GM04504 (cell line): ENCODE measurements at places on chromosomes 12 and 14.

- DNase-seq: no peak
Observed at GRCh38 chr12:49347311-49348193, 864 bp downstream of the DNAJC22 start.

GRCh38 chr12:91099341-91099740 is 12.0 kb downstream of the LUM start:
- no peak for DNase-seq

DNA sequence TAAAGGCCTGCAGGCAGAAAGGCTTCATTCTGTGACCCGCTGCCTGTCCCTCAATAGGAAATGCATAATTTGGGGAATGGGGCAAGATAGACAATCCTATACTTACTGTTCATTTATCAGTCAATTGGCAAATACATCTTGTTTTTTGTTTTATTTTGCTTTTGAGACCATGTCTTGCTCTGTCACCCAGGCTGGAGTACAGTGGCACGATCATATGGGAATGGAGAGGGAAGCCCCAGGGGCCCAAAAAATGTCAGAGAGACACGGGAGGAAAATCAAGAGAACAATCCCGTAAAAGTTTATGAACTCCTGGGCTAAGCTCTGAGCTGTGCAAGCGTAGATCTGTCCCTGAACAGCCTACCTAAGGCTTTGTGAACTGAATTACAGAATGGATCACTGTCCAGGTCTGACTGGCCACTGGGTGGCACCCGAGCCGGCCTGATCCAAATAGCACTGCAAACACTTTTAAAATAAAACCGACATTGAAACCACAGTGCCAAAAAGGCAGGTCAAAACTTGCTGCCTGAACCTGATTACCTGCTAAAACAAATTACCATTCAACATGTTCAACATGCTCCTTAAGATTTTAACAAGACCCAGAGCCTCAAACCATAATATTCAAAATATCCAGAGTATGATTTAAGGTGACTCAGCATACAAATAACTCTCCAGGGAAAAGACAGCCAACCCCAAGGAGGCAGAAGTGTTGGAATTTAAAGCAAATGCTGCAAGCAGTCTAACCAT is 11.8 kb downstream of the COPS7A start:
- peak; percentile 32 for DNase-seq

- DNase-seq: no peak
Observed at GRCh38 chr12:69658203-69658602, 40.9 kb downstream of the BEST3 start.

DNA sequence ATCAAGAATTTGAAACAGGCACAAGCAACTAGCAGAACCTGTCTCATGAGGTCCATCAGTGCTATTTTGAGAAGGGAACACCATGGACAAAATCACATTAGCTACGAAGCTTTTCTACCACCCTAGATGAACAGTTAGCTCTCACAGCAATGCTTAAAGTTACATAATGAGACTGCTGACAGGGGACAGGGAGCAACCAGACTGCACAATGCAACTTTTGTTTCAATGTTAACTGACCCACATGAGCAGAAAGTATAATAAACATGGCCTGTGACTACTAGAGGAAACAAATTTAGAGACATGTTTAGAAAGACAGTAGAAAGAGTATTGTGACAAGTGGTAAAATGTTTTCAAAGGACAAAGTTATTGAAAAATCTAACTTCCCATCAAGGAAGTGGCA is 282.8 kb downstream of the CEP128 start:
- no peak for DNase-seq
